GDM1 (cell line): ENCODE measurements at places on chromosomes 5 and 9.

- no peak for DNase-seq
These were observed 596.1 kb downstream of the ELAVL2 start for GRCh38 chr9:23229890-23230317.

GRCh38 chr9:20749496-20750198 is 65.6 kb downstream of the FOCAD start:
- no peak for DNase-seq

- DNase-seq, result no peak
These were observed 669 bp downstream of the IL13 start for GRCh38 chr5:132658381-132659302.

DNA sequence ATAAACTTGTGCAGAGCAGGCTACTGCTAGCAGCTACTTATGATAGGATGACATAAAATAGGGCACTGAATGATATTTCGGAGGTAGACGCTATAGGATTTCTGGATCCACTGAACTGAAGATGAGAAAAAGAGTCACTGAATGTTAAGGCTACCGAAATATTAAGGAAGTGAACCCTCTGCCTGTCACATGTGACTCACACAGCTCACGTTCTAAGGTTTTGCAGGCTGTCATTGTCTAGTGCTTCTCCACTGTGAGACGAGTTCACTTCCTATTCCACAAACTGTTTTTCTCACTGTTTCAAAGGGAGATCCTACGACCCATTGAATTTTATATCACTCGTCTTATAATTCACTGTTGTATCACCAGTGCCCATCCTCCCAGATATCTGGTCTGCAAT is 100.8 kb downstream of the CTNND2 start:
- DNase-seq, result no peak

DNA sequence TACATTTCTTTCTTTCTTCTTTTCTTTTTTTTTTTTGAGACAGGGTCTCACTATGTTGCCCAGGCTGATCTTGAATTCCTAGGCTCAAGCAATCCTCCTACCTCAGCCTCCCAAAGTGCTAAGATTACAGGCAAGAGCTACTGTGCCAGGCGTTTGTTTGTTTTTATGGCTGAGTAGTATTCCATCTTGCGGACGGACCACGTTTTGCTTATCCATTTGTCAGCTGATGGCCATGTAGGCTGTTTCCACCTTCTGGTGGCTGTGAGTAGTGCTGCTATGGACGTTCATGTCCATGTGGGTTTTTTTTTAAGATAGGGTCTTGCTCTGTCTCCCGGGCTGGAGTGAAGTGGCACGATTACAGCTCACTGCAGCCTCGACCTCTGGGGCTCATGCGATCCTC is 2.5 kb downstream of the DOK3 start:
- no peak for DNase-seq

GRCh38 chr5:36701085-36701698 is 94.8 kb downstream of the SLC1A3 start:
- no peak for DNase-seq

DNA sequence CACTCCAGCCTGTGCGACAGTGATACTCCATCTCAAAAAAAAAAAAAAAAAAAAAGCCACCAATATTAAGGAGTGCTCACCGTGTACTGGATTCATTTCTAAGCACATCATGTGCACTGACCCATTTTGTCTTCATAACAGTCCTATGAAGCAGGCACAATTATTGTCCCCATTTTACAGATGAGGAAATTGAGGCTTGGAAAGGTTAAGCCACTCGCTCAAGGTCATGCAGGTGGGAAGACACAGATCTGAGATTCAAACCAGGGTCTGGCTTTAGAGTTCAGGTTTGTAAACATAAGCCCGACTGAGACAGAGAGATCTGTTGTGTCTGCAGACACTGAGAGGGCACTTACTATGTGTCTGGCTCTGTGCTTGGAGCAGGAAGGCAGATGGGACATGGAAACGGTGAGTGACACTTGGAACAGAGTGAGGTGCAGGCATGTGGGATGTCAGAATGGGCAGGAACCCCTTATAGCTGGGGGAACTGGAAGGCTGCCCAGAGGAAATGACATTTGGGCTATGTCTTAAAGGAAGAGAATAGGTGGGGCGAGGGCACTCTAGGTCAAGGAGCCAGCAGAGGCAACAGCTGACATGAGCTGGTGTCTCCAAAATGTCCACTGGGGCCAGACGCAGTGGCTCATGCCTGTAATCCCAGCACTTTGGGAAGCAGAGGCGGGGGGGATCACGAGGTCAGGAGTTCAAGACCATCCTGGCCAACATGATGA is 69.9 kb downstream of the STK10 start:
- no peak for DNase-seq

GRCh38 chr9:114852050-114852594 is 46.3 kb upstream of the TNFSF15 start:
- DNase-seq, result no peak

DNA sequence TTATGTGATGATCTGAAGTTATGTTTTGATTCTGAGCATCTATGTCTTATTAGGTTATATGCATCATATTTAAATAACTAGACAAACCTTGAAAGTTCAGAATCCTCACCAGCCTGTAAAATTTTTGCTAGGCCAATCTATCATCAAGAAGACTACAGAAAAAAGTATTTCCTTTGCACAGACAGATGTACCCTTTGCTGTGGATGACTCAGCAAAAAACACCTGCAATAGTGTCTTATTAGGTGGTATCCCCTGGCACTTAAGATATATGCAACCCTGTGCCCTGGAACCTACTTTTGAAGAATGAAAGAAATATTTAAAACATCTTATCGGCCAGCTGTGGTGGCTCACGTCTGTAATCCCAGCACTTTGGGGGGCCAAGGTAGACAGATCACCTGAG is 130.6 kb downstream of the SLF1 start:
- no peak for DNase-seq

GRCh38 chr9:89079391-89079790 is 88.1 kb downstream of the S1PR3 start:
- DNase-seq, result no peak

- no peak for DNase-seq
These were observed 3.4 kb downstream of the COL5A1 start for GRCh38 chr9:134644725-134645606.

GRCh38 chr9:114163517-114163951 is 8.2 kb downstream of the COL27A1 start:
- DNase-seq, result no peak

GRCh38 chr5:71972777-71973473 is 134.3 kb upstream of the MAP1B start:
- no peak for DNase-seq

DNA sequence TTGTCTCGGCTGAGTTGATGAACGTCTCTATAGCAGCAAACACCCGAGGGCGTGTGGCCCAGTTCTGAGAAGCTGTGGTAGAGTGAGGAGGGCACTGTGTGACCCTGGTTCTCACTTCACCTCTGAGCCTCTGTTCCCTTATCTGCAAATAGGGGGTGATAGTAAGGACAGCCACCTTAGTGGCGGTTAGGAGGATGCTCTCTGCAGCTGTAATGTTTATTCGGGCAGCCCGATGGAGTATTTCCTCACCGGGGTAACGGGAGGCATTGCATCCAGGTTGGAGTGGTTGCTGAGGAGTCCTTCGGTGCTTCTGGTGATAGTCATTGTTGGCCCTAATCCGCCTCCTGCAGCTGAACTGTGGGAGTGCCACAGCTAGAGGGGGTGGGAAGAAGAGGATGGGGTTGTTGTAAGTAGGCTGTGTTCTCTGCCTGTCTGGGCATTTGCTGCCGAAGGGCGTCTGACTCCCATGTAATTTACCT is 13.9 kb downstream of the PRRC2B start:
- DNase-seq, result no peak

DNA sequence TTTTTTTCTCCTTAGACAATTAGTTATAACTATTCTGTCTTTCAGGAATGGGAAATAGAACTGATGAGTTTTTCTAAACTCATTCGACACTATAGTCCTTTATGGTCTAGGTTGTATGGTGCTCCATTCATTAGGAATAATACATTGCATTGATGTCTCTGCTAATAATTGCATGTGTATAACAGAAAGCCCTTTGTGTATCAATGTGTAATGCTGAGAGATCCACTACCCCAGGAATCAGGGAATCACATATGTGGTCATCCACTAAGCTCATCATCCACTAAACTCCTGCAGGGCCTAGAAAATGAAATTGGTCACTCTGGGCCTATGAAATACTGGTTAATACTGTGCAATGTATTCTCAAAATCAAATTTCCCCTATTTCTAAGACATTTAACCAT is 242.0 kb upstream of the CDH18 start:
- DNase-seq, result no peak

DNA sequence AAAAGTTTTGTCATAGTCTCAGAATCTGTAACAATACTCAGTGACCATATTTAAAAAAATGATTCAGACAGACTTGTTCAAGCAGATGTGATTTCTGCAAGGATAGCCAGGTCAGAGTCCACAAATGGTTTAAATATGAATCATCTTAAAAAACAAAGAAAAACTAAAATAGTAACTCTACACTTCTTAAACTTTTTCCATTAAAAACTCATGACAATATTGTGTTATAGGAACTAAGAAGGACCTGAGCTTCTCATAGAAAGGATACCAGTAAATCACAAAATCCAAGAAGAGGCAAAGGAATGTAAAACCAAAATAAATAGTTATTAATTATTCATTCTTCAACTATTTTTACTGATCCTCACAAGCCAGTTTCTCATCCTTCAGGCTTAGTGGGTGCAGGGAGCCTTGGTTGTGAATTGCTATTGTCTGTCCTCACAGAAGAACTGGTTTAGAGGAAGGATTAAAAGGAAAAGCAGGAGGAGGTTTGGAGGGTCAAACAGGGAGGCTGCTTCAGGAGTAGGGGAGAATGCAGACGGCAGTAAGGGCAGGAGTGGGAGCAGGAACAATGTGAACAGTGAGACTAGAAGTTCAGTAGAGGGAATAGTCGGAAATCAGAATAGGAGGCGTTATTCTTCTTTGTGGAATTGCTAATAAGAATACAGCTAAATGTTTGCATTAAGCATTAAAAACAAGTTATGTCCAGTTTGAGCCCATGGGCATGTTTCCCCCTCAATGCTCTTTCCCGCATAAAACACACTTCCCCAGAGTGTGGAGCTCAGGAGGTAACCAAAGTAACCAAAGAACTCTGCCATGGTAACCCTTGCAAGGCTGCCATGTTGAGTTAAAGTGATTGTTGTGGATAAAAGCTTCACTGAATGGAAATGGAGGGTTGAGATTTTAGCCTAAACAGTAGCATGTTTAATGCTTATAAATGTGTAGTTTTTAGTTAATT is 110.7 kb downstream of the CCDC192 start:
- DNase-seq, result no peak

DNA sequence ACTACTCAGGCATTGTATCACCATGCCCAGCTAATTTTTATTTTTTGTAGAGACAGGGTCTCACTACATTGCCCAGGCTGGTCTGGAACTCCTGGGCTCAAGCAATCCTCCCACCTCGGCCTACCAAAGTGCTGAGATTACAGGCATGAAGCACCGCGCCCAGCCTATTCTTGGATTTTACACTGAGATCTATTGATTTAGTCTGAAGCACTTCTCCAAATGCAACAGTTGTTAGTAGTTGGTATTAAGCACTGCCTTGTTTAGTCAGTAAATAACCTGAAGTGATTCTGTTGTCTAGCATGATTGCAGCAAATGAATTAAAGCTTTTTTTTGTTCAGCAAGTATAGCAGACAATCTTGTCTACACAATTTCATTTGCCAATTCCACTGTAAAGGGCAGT is 8.9 kb upstream of the CCNB1 start:
- DNase-seq, result no peak

DNA sequence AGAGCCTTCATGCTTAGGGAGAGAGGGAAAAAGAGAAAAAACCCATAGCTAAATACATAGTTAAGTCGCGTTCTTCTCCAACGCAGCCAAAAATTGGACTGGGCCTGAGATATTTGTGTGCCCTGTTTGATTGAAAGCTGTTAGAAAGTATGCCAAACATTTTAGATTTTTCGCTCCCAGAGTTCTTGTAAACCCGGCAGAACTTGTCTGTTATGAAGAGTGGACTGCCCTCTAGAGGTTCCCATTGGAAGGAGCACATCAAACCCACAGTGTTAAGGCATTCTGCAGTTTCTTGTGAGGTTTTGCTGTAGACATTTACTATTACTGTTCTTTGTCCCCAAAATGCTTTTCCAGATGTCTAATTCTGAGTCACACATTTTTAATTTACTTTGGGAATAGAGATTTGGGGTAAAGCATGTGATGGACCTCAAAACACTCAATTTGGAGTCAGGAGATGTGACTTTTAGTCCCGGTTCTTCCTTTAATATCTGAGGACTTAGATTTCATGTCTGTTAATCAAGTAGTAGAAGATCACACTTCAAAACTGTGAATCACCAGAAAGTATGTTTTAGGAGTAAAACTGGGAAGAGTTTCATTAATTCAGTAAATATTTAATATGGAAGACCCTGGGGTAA is 96.6 kb downstream of the PCSK1 start:
- peak; percentile 28 for DNase-seq

- DNase-seq, result no peak
These were observed 199.7 kb downstream of the FSTL4 start for GRCh38 chr5:133412661-133413060.

- no peak for DNase-seq
These were observed 30.5 kb upstream of the MSH3 start for GRCh38 chr5:80623999-80624398.

DNA sequence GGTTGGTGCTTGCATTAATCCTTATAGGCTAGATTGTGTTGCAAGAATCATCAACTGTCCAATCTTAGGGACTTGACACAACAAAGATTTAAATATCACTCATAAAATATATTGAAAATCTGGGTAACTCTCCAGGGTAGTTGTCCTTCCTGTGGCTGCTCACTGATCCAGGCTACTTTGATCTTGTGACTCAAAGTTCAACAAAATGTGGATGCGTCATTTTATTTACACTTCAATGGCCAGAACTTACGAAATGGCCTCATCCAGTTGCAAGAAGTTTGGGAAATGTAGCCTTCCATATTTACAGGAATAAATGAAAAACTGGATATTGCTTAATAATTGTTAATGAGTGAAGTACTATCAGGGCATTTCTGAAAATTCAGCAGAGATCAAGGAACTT is 235.5 kb upstream of the ACTBL2 start:
- no peak for DNase-seq

- DNase-seq, result no peak
These were observed 42.8 kb downstream of the RAD23B start for GRCh38 chr9:107325842-107326241.

DNA sequence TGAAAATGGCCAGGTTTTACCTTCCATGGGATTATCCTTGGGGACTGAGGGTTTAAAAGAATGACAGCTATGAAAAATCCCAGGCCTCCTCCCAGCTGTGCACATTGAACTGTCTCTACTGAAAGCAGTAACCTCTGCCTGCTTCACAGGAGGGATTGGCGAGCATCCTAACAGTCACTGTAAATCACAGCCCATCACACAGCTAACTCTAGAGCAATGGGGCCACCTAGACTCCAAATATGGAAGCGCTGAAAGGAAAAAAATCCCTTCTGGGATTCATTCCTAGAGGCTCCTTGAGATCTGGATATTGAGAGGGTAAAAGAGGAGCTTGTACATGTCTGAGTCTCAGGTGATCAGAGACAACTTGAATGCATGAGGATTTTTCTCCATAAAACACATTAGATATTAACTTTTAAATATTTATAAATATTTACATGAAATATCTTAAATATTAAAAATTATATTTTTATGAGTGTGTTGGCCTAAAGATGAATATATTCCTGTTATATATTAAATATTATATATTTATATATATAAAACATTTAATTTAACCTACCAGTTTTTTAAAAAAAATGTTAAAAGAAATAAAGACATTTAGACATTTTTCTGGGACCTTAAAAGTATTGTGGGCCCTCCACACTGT is 133.8 kb upstream of the SLC24A2 start:
- no peak for DNase-seq
